Right hindlimb (tissue), 1 donor: ENCODE measurements at places on chromosomes 11 and 22.

DNA sequence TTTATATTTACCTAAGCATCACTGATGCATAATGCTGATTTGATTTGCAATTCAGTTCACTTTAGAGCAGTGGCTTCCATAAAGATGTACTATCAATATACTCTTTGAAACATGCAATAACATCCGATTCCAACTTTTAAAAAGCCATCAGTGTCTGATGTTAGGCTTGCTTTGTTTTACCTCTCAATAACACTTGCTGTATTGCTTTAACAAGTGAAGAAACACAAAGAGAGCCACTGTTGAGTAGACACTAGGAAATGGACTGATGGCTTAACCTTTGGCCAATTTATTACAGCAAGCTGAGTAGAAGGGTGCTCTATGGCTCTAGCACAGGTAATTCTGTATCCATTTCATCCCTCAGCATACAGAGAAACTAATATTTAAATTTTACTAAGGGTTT, 122.1 kb downstream of the FCHSD2 start:
- DNase-seq = no peak

DNA sequence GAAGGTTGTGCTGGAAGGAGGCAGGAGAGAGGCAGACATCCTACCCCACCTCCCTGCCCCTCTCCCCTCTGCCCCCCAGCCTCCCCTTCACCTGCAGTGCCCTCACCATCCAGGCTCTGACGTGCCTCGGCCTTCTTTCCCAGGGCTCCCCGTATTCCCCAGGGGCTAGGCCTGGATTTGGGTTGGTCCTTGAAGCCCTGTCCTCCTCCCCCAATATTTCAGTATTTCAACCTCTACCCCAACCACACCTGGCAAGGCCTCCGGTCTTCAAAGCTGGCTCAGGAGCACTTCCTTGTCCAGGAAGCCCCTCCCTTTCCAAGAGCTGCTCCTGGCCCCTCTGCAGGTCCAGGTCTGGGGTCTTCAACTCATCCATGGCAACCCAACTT, 8.6 kb upstream of the PDE2A start:
- no peak for DNase-seq

DNA sequence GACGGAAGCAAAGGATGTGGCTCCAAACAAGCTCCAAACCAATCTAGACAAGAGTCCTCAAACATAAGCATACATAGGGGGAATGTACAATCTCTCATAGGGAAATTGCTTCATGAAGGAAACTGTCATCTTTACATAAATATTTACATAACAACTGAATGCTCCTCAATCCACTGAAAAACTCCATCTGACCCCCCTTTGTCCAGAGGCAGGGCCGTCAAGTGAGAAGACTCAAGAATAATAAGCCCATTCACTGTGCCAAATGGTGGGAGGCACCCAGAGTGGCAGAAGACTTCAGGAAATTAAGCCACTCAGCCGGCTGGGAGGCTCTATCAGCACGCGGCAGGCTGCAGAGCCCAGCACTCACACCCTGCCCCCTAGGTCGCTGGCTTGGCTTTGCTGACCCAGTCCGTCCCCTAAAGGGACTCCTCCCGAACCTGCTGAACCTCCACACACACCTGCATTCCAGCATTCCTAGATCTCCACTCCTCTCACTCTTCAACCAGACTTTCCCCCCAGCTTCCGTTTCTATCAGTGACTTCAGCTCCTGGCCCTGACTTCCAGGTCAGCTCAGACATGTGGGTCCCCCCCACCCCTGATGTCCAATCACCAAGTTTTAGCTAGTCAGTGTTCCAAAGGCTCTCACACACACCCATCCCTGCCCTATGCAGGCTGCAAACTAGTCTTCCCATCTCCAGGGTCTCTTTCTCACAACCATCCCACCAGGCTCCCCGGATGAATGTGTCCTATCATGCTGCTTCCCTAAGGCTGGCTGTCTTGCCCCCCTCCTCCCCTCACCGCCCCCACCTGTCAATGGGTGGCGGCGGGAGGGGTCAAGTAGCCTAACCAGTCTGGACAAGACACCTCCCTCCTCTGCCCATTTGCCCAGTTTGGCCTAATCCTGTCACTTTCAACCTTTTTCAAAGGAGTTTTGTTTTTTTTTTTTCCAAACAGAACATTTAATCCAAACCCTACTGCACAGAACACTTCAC, 11.3 kb downstream of the VPS37C start:
- DNase-seq = peak; percentile 17

DNA sequence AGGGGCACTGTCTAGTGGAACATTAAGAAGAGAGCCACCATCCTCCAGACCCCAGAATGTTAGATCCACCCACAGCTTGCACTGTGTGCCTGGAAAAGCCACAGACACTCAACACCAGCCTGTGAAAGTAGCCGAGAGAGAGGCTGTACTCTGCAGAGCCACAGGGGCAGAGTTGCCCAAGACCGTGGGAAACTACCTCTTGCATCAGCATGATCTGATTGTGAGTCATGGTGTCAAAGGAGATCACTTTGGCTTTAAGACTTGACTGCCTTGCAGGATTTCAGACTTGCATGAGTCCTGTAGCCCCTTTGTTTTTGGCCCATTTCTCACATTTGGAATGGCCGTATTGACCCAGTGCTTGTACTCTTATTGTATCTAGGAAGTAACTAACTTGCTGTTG, 115.9 kb upstream of the CCDC179 start:
- no peak for DNase-seq

DNA sequence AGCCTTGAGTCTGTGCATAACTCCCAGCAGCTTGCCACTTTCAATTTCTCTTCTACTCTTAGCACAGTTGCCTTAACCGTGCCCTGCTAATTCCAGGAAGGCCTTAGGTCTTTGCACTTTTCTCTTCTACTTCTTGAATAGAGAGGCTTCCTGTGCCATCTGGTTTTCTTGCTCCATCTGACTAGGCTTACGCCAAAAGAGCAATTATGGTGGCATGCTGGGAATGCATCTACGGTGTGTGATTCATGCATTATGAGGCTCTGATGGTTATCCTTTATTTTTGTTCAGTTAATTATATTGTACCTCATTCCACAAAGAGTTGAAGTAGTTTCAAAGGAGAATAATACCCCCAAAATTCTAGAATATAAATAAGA, 29.4 kb downstream of the SIK2 start:
- DNase-seq = no peak

GRCh38 chr11:23789200-23789853, 707.5 kb upstream of the LUZP2 start:
- no peak for DNase-seq

- DNase-seq = no peak
These were observed at the start of gene OR6M1 for GRCh38 chr11:123806249-123806648. OR6M1 (minus strand) TSS chr11:123806349; CDS start chr11:123806349, 0 bp downstream.

GRCh38 chr11:112784323-112785073, 176.7 kb upstream of the NCAM1 start:
- peak; percentile 89 for DNase-seq

GRCh38 chr11:60316317-60316716, 10.7 kb upstream of the MS4A6E start:
- DNase-seq = no peak

DNA sequence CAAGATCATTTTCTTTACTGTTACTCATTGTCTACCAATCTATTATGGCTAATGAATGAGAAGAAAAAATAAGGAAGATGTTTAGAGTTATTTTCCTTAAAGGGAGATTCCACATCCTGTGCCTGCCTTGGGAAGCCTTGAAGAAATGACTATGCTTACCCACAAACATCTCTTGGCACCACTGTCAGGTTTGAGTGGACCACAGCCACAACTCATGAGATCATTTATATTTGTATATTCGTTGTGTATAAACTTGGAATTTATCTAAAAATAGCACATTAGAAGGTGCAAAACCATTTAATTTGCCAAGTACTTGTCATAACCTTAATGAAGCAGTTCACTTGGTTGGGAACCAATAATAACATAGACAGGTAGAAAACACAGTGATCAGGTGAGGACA, 740.8 kb downstream of the DLG2 start:
- no peak for DNase-seq

DNA sequence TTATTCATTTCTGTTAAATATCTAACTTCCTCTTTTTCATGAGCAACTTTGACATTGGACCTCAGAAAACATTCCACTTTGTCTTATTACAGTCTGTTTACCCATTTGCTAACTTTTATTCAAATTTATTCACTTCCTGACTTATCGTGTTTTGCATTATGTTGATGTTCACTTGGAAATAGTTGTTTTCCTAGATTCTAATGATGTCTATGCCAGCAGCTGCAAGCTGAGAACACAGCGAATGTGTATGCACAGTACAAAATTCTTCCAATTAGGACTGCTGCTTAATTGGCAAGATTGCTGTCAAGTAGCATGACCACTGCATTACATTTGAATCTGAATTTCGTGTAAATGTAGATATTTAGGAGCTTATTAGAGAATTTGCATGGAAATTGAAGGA, 61.5 kb upstream of the GRIA4 start:
- DNase-seq = no peak
